HFFc6 (cell line): ENCODE measurements at places on chromosomes 13 and 19. TPM values are rescaled to one million over a fixed set of nuclear protein-coding genes. Genes with fewer than 3 reads are reported as not detected.
A peak's percentile ranks its signal among the peaks of the same experiment; 100 is the strongest.

The SHISA7 gene
- total RNA-seq: not detected in 3 replicates

DNA sequence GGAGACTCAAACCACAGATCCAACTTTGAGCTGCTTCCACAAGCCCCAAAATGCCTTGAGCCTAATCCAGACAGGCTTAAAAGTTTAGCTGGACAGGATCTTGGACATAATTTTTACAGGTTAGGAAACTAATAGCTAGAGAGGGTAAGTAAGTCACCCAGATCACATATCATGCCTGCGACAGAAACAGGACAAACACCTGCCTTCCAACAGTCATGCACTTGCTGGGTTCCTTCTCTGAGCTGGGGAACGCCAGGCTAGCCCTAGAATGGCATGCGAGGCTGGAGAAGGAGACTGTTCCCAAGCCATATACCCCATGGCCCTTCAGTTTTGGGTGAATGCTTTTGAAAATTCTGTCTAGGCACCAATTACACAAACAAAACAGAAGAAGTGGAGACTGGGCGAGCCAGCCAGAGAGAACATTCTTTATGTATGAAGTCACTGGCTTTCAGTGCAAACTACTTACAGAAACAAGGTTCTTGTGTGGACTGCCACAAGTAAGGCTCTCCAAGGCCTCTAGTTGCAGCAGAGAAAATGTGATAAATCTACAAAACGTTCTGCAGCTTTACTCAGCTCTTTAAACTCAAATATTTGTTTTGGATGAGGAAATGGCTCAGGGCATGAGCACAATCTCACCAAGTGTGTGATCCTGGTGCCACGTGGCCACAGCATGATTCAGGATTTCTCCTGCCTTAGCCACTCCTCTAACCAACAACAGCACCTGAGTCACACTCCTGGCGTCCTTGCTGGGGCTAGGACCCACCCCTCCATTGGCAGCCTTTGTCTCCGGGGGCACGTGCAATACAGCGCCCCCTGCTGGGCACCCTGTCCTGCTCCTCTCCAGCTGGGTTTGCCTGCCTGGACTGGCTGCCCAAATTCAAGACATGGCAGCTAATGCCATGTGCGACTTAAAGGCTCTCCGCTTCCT lies 73.4 kb upstream of the UBL3 start:
- peak overlapping the region; percentile 99 for H3K27ac ChIP-seq
- DNase-seq: peak; percentile 98
- peaks cover 77% of the 10 kb centered on the region for H3K4me1 ChIP-seq
- H3K27me3 ChIP-seq: no peaks in the 10 kb centered on the region; the same call in 1 of the 2 replicates
- peak overlapping the region; percentile 85 for H3K4me3 ChIP-seq
- no peaks in the 10 kb centered on the region; the same call in 1 of the 2 replicates for H3K36me3 ChIP-seq

DNA sequence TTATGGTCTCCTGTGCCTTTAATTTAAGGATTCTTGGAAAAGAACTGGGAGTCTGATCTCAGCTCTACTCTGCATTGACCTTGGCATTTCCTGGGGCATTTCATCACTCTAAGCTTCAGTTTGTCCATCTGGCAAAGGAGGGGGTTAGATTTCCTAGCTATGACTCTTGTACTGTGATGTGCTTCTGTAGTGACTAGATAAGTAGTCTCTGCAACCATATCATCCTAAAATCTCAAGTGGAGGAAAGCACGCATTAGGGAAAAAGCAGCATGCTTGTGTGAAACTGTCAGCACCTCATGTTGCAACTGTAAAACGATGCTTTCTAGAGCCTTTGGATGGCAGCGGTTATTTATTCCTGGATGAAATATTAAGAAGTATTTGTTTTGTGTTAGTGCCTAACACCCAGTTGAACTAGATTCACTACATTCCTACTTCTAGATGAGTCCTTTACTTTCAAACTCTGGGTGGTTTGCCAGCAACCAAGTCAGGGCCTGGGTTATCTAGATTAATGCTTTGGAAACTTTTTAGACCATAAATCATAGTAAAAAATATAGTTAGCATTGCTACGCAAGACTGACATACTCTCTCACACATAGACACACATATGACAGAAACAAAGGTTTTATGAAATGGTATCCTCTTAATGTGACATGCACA lies 6.8 kb downstream of the WDFY2 start:
- peaks cover 93% of the 10 kb centered on the region for H3K4me1 ChIP-seq
- no peaks in the 10 kb centered on the region for H3K27me3 ChIP-seq
- peak overlapping the region; percentile 87 for H3K27ac ChIP-seq
- DNase-seq: peak; percentile 99
- H3K36me3 ChIP-seq: peaks cover 20% of the 10 kb centered on the region
- H3K4me3 ChIP-seq: peak overlapping the region; percentile 99

The C19orf44 gene
- total RNA-seq: 3.9 to 4.5 TPM (median 4.0 TPM) in 3 replicates

DNA sequence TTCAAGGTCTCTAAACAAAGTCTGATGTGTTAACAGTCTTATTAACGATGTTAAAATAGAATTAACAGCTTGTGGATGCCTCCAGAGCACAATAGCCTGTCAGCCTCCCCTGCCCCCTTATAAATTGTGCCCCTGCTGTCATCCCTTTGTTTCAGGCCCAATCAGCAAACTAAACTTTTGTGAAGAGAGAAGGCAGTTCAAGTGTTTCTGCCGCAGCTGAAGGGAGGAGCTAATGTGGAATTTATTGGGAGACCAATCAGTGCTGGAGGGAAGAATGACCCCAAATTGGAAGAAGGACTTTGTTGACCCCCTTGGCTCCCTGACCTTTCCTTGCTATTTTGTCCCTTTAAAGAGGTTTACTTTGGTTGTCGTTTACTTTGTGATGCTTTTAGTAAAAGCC lies 160.5 kb downstream of the TM9SF2 start:
- H3K4me1 ChIP-seq: peaks cover 2% of the 10 kb centered on the region; the same call in 1 of the 2 replicates
- peaks cover 9% of the 10 kb centered on the region for H3K27me3 ChIP-seq
- H3K4me3 ChIP-seq: no peak overlapping the region
- DNase-seq: no peak
- H3K27ac ChIP-seq: no peak overlapping the region

DNA sequence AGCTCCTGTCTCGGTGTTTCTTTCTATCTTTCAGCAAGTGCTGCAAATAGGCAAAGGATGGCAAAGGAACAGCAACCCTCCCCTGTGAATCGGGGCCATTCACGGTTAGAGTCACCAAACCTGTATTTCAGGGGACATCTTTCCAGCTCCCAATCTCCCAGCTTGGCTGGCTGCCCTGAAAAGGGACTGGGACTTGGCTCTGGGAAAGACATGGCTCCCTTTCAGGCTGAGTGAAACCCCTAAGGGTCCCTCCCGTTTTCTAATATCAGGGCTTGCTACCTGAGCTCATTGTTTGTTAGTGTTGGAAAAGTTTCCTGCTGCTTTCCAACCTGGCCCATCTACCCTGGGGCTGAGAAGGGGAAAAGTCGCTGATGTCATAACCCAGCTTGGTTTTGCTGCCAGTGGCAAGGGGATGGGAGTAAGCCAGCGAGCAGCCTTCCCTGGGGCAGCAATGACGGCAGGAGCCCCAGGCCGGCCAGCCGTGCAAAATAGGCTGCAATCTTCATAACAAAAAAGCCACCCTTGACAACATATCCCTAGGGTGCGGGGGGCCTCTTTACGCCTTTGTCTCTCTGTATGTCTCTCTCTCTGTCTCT lies 29.9 kb downstream of the SERP2 start:
- H3K4me1 ChIP-seq: no peaks in the 10 kb centered on the region
- no peak for DNase-seq
- H3K27me3 ChIP-seq: peaks cover 45% of the 10 kb centered on the region
- no peak overlapping the region for H3K4me3 ChIP-seq
- no peaks in the 10 kb centered on the region for H3K36me3 ChIP-seq
